ENCODE measurements at places on chromosomes 2 and 18.

- no peaks in the 10 kb centered on the region for H3K27me3 ChIP-seq
- H3K4me3 ChIP-seq = no peak overlapping the region
- DNase-seq = no peak
- no peaks in the 10 kb centered on the region for H3K36me3 ChIP-seq
Measured at GRCh38 chr2:226312155-226312554, 487.5 kb downstream of the IRS1 start.

DNA sequence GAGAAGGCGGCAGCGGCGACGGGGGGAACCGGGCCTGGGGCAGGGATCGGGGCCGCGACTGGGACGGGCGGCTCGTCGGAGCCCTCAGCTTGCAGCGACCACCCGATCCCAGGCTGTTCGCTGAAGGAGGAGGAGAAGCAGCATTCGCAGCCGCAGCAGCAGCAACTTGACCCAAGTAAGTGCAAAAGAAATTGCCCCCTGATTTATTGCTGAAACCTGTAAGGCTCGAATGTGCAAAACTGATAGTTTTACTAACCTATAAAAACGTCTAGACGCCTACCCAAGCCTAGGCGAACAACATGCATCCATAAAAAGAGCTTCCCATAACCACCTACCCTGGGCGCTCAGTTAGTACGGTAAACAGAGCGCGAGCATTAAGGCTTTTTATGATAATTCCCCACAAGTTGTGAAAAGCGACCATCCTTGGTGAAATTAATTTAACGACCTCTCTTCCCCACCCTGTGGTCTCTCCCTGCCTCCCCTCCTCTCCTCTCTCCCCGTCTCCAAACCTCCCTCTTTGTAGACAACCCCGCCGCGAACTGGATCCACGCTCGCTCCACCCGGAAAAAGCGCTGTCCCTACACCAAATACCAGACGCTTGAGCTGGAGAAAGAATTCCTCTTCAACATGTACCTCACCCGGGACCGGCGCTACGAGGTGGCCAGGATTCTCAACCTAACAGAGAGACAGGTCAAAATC is 1.0 kb downstream of the HOXD9 start:
- peaks cover 33% of the 10 kb centered on the region for H3K27me3 ChIP-seq
- no peak overlapping the region for H3K27ac ChIP-seq
- DNase-seq = no peak
- no peaks in the 10 kb centered on the region for H3K36me3 ChIP-seq
- no peaks in the 10 kb centered on the region for H3K4me1 ChIP-seq

- H3K4me3 ChIP-seq = no peak overlapping the region
- H3K4me1 ChIP-seq = peaks cover 20% of the 10 kb centered on the region
- H3K27ac ChIP-seq = no peak overlapping the region
- no peaks in the 10 kb centered on the region for H3K27me3 ChIP-seq
- no peaks in the 10 kb centered on the region for H3K36me3 ChIP-seq
- no peak for DNase-seq
Measured at GRCh38 chr2:227462972-227463931, 8.7 kb upstream of the AGFG1 start.

DNA sequence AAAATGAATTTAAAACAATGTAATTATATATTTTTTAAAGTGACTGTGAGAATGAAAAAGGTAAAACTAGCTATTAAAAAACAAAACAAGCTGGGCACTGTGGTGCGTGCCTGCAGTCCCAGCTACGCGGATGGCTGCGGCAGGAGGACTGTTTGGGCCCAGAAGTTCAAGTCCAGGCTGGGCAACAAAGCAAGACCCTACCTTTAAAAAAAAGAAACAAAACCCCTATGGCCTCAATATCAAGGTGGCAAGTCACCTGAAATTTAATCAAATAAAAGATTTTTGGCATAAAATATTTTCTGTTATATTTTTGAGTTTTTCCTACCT is 46.9 kb upstream of the STRN start:
- H3K4me3 ChIP-seq = no peak overlapping the region
- no peaks in the 10 kb centered on the region for H3K4me1 ChIP-seq
- H3K27me3 ChIP-seq = no peaks in the 10 kb centered on the region
- DNase-seq = no peak
- peaks cover 70% of the 10 kb centered on the region for H3K36me3 ChIP-seq

DNA sequence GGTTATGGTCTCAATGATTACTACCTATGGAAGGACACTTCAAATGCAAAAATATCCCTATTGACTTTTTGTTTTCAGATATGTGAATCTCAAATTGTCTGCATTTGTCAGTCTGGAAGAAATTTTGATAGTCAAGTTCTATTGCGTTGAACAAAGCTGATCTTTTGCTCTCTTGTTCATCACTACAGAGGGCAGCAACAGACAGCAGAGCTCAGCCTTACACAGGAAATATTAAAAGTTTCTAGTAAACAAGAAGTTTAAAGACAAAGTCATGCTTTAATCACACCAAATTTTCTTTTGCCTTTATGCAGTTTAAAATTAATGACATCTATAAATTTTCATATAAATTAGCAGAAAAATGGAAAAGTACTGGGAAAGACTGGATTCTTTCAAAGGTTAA is 617.5 kb downstream of the NR4A2 start:
- no peaks in the 10 kb centered on the region for H3K4me1 ChIP-seq
- no peaks in the 10 kb centered on the region for H3K27me3 ChIP-seq
- no peak for DNase-seq
- no peaks in the 10 kb centered on the region for H3K36me3 ChIP-seq
- no peak overlapping the region for H3K4me3 ChIP-seq
- H3K27ac ChIP-seq = no peak overlapping the region

- no peak overlapping the region for H3K4me3 ChIP-seq
- no peaks in the 10 kb centered on the region for H3K36me3 ChIP-seq
Measured at GRCh38 chr2:64700133-64700809, 46.6 kb upstream of the SERTAD2 start.

DNA sequence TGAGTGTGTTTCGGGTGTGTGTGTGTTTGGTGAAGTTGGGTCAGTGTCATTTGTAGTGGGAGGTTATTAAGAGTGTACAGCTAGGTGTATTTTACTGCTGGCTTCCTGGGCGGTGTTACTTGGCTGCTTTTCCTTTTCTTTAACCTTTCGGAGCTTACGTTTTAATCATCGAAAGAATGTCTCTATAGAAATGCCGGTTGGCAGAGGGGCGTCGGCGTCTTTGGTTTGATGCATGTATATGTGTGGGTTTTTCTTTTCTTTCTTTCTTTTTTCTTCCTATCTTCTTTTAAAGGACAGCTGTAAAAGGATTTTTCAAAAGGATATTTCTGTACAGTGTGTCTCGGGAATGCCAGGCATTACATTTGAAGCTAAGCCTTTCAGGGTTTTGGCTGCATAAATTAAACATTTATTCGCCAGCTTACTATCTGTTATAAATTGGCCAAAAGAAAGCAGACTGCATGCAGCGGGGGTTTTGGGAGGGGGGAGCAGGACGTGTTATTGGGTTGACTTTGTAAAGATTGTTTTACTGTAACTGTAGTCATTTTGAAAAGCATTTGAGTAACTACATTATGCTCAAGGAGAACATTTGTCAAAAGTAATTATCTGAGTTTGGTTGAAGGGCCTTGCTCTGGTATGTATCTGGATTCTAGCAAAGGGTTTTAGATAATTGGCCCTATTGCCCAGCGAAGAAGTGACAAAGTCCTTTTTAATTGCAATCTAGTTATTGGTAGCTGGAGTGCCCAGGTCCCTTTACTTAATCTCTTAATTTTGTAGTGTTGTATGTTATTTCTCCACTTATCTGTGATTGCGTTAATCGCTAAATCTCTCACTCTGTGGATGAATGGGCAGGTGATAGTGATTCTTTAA is 1.6 kb downstream of the ASXL3 start:
- H3K4me3 ChIP-seq = no peak overlapping the region
- no peaks in the 10 kb centered on the region for H3K36me3 ChIP-seq
- no peak for DNase-seq
- no peaks in the 10 kb centered on the region for H3K4me1 ChIP-seq

DNA sequence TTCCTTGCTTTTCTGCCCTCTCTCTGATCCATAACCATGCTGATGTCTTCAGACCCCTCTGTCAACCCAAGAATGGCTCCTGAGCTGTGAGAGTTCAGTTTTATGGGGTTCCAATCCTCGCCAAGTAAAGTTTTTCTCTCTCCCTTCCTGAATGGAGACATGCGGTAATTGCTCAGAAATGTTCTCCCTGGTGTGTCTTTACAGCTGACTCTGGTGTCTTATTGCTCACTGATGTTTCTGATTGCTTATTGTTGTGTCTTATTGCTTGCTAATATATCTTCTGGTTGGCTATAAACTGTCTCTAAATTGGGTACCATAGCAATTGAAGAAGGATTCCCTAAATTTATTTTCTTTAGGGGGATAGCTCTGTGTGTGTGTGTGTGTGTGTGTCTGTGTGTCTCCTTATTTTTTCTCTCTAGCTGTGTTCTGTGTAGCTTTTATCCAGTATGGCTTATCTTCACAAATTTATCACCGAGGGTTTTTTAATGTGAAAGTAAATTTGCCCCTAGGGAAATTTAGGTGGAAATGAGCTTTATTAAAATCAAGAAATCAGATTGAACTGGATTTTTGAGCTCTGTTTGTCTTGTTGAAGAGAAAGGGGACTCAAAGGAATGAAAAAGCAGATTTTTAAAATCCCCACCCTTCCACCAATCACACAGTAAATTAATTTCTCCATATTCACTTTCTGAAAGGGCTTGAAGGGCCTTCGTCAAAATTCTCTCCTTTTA is 19.5 kb downstream of the MGAT5 start:
- H3K4me3 ChIP-seq = no peak overlapping the region
- no peaks in the 10 kb centered on the region for H3K27me3 ChIP-seq
- no peak overlapping the region for H3K27ac ChIP-seq
- no peak for DNase-seq

DNA sequence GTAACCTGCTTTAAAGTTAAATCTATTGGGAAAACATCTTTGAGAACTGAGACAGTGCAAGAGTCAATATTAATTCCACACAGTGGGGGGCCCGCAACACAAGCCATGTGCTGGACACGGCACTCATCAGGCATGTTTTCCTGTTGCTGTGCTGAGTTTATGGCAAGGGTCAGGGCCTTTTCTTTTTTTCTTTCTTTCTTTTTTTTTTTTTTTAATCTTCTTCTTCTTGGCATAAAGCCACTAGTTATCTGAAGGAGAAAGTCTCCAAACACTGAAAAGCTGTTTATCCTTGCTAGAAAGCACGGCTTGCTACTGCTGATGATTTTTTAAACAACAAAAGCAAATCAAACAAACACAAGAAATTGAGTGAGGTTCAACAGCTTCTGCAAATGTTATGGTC is 252.1 kb downstream of the ZNF521 start:
- H3K4me3 ChIP-seq = no peak overlapping the region
- H3K27ac ChIP-seq = no peak overlapping the region
- no peaks in the 10 kb centered on the region for H3K27me3 ChIP-seq
- H3K4me1 ChIP-seq = no peaks in the 10 kb centered on the region
- no peaks in the 10 kb centered on the region for H3K36me3 ChIP-seq
- no peak for DNase-seq

GRCh38 chr2:129757366-129757914 is 222.0 kb upstream of the RAB6C start:
- H3K27me3 ChIP-seq = no peaks in the 10 kb centered on the region
- DNase-seq = no peak
- H3K4me3 ChIP-seq = no peak overlapping the region
- H3K27ac ChIP-seq = no peak overlapping the region
- no peaks in the 10 kb centered on the region for H3K36me3 ChIP-seq

GRCh38 chr18:55096263-55096951 is 137.1 kb upstream of the CCDC68 start:
- no peaks in the 10 kb centered on the region for H3K27me3 ChIP-seq

DNA sequence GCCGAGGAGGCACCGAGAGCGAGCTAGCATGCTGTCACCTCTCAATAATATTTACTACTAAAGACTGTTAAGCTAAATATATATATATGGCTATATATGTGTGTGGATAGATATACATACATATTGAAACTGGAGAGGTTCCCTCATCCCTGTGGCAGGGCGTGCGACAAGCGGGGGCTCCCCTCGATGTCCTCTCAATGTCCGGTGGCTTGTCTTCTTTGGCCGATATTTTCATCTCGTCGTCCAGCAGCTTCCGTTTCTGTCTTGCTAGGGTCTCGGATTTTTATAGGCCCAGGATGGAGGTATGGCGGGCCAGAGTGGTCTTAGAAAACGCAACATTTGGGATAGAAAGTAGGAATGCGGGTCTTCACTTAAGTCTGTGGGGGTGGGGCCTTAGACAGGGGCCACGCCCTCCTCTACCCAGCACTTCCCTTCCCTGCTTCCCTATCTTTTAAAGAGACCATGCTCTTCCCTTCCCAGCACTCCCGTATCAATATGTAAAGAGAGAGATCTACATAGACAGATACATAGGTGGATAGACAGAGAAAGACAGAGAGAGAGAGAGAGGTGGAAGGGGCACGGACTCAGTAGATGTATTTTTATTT is 866.8 kb downstream of the DSC3 start:
- peaks cover 8% of the 10 kb centered on the region for H3K4me1 ChIP-seq
- H3K27me3 ChIP-seq = no peaks in the 10 kb centered on the region
- no peak for DNase-seq
- H3K27ac ChIP-seq = no peak overlapping the region

DNA sequence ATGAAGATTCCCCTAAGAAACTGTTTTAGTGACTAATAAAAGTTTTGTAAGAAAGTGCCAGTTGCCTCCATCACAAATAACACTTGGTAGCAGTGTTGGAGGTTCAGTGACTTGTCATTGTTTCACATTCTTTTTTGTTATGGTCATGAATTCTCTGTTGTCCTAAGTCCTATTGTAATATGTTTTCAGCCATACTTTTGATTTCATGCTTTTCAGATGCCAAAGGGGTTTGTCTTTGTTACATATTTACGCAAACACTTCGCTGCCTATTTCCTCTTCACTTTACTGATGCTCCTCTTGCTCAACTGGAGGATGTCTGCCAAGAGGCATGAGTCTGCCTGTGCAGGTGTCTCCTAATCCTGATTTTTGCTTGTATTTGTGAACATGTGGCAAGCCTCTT is 66.6 kb downstream of the PHLPP1 start:
- H3K27ac ChIP-seq = peak overlapping the region; percentile 95
- H3K27me3 ChIP-seq = no peaks in the 10 kb centered on the region
- peak; percentile 96 for DNase-seq
- H3K4me3 ChIP-seq = peak overlapping the region; percentile 52
- no peaks in the 10 kb centered on the region for H3K36me3 ChIP-seq
- H3K4me1 ChIP-seq = peaks cover 32% of the 10 kb centered on the region

GRCh38 chr2:218357236-218358177 is 850 bp downstream of the CATIP start:
- no peaks in the 10 kb centered on the region for H3K36me3 ChIP-seq
- no peak for DNase-seq
- H3K27me3 ChIP-seq = no peaks in the 10 kb centered on the region
- H3K4me1 ChIP-seq = no peaks in the 10 kb centered on the region
- H3K27ac ChIP-seq = no peak overlapping the region

GRCh38 chr2:132373391-132374135 is 43.0 kb upstream of the GPR39 start:
- H3K36me3 ChIP-seq = no peaks in the 10 kb centered on the region
- DNase-seq = no peak
- no peak overlapping the region for H3K4me3 ChIP-seq
- H3K27me3 ChIP-seq = no peaks in the 10 kb centered on the region

- no peak overlapping the region for H3K27ac ChIP-seq
- H3K36me3 ChIP-seq = peaks cover 70% of the 10 kb centered on the region
- no peak for DNase-seq
- no peaks in the 10 kb centered on the region for H3K27me3 ChIP-seq
- H3K4me1 ChIP-seq = no peaks in the 10 kb centered on the region
Measured at GRCh38 chr2:135914485-135914884, 38.2 kb upstream of the MCM6 start.
